ENCODE measurements at places on chromosomes 11 and 22.
A peak's percentile ranks its signal among the peaks of the same experiment; 100 is the strongest.

GRCh38 chr11:76426660-76427059, 18.2 kb upstream of the EMSY start:
- DNase-seq = no peak

DNA sequence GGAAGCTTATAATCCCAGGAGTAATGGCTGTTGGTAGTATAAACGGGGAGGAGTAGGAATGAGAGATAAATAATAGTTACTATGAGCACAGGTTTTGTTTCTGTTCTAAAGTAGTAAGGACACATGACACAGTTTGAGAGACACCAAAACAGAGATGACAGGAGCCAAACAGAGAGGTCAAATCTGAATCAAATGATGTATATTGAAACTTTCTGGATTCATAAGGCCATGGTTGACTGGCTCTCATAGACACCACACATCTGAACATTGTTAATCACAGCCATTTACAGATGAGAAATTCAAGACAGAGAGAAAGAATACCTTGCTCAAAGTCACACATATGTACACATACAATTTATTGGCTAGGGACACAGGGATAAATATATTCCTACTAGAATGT, 63.4 kb upstream of the UCP3 start:
- no peak for DNase-seq

GRCh38 chr11:65452806-65453490, 30.4 kb downstream of the NEAT1 start:
- DNase-seq = peak; percentile 68

DNA sequence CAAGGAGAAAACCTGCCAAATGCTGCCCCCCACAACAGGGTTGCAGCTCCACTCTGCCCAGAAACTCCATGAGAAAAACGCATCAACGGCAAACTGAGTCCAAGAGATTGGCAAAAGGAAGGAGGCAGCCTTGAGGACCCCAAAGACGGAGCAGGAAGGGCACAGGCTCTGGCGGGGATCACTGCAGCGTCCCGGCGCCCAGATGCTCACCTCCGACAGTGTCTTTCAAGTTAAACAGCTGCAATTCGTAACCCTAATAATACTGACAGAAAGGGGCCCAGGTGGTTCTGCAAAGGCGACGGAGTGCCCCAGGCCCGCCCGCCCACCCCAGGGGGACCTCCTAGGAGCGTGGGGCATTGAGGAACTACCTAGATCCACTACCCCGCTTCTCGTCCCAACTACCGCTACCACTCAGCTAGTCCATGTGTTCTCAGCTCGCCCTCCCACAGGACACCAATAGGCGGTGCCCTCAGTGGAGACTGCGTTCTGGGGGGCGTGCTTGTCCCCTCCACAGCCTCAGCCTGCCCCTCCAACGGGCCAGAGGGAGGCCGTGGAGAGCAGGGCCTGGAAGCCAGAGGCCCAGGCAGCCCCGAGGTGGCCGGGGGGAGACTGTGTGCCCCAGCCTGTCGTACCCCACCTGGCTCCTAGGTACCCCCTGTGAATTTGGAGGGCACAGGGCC, 127.4 kb downstream of the PHF21B start:
- no peak for DNase-seq

- DNase-seq = no peak
Observed at GRCh38 chr11:110766316-110766715, 54.1 kb upstream of the ARHGAP20 start.

GRCh38 chr22:28627791-28628190, 51.8 kb downstream of the TTC28 start:
- DNase-seq = no peak

DNA sequence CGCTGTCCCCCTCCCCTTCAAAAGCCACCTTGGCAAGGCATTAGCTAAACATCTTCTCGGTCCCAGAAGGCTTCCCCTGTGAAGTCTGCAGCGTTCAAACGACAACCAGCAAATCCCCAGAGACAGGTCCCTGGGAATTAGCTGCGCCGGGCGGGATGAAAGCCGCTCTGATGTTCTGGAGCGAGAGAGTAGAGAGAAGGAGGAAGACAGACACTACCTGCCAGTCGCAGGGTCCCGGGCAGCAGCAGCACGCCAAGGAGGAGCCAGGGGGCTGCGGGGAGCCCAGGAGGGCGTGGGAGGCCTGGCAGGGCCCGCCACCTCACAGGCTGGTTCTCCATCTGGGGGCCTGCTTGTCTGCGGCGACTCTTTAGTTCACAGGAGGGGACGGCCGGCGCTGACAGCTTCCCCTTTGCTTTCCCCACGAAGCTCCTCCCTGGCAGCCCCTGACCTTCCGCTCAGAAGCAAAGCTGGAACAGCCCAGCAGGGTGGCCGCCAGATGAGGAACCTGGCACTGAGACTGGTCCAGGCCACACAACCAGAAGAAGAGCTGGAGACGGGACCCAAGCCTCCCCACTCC, at the start of gene NFAM1:
NFAM1 (minus strand) TSS at position 384 of the 577 bp plus-strand sequence; CDS start at position 338, 46 bp downstream.
- peak; percentile 47 for DNase-seq

Measured in NCI-H2107 (cell line).